Cerebellar nuclear complex (tissue), 1 donor: ENCODE measurements at places on chromosomes 2 and 18.

- no peak for DNase-seq
These were observed 2.0 kb upstream of the TBC1D8 start for GRCh38 chr2:101153077-101153707.

DNA sequence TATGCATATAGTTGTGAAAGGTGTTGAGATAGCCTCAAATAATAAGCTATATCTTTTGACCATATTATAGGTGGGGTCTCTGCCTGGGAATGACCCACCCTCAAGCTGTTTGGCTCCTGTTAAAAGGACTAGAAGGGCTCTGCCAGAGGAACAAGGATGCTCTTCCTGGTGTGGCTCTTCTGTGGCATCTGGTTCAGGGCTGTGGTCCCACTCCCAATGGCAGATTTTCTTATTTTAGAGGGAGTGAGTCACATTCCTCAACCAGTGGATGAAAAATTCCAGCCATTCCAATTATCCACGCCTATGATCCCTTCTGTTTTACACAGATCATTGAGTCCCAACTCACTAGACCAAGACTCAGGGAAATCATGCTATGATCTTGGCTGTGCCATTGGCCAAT lies 119.9 kb downstream of the PARD3B start:
- DNase-seq: no peak

GRCh38 chr18:191725-192124 lies 33.4 kb downstream of the USP14 start:
- no peak for DNase-seq

DNA sequence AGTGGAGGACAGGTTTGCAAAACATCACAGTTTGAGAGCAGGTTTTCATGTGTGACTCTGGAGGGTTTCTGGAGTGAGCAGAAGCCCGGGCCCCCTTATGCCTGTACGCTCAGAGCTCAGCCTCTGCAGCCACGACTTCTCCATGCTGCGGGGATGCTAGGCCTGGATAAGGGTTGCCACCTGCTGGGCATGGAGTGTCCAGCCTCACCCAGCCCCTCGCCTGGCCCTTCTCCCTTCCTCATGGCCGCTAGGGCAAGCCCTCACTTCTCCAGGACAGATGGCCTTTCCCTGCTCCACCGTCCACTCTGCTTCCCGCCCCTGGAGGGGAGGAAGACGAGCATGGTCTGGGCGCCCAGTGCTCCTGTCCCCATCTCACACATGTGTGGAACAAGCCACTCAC lies 318.7 kb downstream of the GBX2 start:
- no peak for DNase-seq

GRCh38 chr2:207787017-207787416 lies 17.3 kb upstream of the FZD5 start:
- no peak for DNase-seq
